ENCODE measurements at places on chromosomes 11 and 22. TPM values are rescaled to one million over a fixed set of nuclear protein-coding genes. Genes with fewer than 3 reads are reported as not detected.

The C11orf52 gene
- 4.6 TPM for total RNA-seq

The CDC42BPG gene
- 18.9 TPM for total RNA-seq

DNA sequence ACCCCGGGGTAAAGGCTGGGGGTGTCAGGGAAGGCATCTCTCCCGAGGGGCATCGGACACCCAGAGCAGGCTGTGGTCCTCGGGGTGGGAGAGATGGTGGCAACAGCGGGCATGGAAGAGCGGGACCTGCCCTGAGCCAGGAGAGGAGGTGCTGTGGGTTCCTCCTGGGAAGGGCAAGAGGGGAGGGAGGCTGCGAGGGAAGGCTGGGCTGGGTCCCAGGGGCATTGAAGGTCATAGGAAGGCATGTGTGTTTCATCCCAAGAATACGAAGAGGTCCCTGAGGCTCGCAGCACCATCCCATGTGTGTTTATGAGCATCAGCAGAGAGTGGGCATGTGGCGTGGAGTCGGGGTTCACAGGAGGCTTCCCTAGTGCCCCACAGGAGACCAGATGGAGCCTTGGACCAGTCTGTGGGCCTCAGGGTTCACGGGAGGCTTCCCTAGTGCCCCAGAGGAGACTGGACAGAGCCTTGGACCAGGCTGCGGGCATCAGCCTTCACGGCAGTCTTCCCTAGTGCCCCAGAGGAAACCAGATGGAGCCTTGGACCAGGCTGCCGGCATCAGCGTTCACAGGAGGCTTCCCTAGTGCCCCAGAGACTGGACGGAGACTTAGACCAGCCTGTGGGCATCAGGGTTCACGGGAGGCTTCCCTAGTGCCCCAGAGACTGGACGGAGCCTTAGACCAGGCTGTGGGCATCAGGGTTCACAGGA, 420.6 kb downstream of the BRD1 start:
- no peak for DNase-seq

The MMP10 gene
- total RNA-seq: not detected

- no peak for DNase-seq
These were observed 42.2 kb downstream of the SHISAL1 start for GRCh38 chr22:44270556-44270880.

The CYP2D6 gene
- 0.52 TPM for total RNA-seq

GRCh38 chr22:43114958-43115357, 4.4 kb downstream of the BIK start:
- DNase-seq: peak; percentile 84

DNA sequence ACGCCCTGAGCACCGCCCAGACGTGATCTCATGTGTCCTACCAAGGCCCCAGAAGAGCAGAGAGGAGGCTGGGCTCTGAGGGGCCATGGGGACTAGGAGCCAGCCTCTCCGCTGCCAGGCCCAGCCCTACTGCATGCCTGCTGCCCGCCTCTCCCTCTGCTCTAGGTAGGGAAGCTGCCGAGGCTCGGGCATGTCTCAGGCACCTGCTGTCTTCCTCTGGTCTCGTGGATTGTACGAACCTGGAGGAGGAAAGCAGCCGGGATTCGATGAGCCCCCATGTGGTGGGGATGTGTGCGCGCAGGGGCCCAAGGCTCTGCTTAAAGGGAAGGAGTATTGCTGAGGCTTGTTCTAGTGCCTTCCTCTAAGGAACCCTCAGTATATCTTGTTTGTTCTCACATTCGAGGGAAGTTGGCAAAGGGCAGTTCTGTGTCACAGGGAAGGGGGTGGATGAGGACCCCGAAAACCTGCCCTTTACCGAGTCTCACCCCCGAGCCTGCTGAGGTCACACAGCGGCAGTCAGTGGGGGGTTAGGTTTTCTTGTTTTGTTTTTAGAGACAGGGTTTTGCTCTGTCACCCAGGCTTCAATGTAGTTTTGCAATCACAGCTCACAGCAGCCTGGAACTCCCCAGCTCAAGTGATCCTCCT, 21.2 kb downstream of the DAGLA start:
- no peak for DNase-seq

- no peak for DNase-seq
These were observed 1642.2 kb downstream of the LRRC4C start for GRCh38 chr11:39817241-39817640.
